ENCODE measurements at places on chromosomes 5 and 9.

- DNase-seq: no peak
Observed at GRCh38 chr5:95668216-95668615, 14.6 kb downstream of the SPATA9 start.

DNA sequence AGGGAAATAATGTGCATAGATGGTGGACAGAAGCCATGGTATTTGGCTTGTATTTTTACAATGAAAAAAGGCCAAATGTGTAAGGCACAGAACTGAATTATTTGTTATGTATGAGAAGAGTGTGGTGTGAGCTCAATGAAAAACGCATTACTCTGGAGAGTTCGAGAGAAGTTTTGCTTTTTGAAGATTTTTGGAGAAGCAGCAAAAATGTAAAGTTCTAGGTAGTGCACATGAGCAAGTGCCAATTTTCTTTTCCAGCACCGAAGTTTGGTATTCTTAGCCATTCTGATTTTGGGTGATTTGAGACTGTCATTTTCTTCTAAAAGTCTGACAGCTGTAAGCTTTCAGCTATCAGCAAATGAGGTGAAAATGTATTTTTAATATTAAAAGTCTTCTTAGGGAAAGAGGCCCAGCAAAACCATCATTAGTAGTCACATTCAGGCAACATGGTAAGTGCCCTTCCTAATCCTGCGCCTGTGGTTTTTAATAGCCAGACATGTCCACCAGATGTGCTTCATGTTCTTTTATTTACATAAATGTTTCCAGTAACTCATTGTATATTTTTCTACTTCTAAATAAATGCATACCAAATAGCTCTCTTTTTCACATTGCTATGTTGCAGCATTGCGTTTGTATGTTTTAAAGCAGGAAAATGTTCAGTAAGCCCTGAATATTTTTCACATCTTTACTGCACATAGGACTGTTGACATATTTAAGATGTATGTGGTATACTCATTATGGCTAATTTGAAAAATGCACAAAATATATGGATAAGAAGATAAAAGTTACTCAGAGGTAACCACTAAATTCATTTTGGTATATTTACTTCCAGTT is 50.4 kb downstream of the RASGRF2 start:
- no peak for DNase-seq

GRCh38 chr5:98755406-98755805 is 18.1 kb upstream of the RGMB start:
- DNase-seq: no peak

GRCh38 chr5:71587766-71588532 is 809 bp downstream of the MCCC2 start:
- DNase-seq: no peak

DNA sequence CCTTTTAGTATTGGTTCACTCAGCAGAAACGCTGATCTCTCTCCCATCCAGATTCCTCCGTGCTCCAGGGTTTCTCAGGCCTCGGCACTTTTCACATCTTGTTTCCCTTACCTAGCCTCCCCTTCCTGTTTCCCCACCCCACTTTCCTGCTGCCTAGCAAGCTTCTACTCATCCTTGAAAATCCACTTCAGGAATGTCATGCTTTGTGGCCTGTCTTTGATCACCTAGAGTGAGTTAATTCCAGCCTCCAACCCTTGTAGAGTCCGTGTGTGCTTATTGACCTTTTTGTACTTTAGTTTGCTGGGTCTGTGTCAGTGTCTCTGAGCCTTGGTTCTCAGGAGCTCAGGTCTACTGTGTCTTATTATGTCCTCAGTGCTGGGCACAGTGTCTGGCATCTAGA is 116.6 kb downstream of the AOPEP start:
- DNase-seq: no peak

GRCh38 chr9:110327716-110328115 is 9.9 kb downstream of the TXNDC8 start:
- no peak for DNase-seq

- DNase-seq: no peak
Observed at GRCh38 chr9:84949971-84950370, 280.4 kb downstream of the NTRK2 start.

- DNase-seq: peak; percentile 42
Observed at GRCh38 chr9:35616681-35617459, 1.3 kb downstream of the CD72 start.

- no peak for DNase-seq
Observed at GRCh38 chr5:77374686-77375085, 117.4 kb downstream of the WDR41 start.

GRCh38 chr5:41539454-41539853 is 29.1 kb upstream of the PLCXD3 start:
- DNase-seq: no peak

- no peak for DNase-seq
Observed at GRCh38 chr5:88716101-88716500, 166.9 kb downstream of the MEF2C start.

- DNase-seq: no peak
Observed at GRCh38 chr5:39478863-39479262, 54.1 kb upstream of the DAB2 start.

DNA sequence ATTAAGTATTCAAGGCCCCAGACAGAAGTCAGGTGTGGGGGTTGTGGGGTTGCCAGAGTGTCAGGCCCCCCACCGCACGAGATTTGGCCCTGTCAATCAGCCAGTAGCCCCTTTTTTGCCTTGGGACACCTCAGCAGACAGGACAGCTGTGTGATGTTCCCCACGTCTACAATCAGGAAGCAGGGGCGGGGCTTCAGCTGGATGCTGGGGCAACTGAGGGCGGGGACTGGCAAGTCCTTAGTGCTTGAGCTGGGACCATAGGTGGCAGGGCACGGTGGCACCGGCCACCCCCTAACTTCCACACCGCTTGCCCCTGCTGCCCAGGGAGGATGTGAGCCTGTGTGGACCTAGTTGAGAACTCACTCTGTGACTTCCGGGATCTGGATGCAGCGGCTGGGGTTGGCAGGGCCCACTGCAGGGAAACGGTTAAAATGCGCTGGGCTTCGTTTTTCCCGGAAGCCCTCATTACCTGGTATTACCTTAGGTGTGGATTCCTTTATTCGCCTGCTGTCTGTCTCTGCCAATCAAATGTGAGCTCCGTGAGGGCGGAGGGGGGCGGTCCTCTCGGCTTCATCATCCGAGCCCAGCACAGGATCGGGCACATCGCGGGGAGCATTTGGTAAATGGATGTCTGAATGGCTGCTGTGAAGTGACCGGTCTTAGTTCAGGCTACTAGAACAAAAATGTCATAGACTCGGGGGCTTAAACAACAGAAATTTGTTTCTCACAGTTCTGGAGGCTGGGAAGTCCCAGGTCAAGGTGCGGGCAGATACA is 7.5 kb upstream of the GTF3C5 start:
- no peak for DNase-seq

- DNase-seq: no peak
Observed at GRCh38 chr9:100070104-100071041, 28.4 kb downstream of the ERP44 start.

DNA sequence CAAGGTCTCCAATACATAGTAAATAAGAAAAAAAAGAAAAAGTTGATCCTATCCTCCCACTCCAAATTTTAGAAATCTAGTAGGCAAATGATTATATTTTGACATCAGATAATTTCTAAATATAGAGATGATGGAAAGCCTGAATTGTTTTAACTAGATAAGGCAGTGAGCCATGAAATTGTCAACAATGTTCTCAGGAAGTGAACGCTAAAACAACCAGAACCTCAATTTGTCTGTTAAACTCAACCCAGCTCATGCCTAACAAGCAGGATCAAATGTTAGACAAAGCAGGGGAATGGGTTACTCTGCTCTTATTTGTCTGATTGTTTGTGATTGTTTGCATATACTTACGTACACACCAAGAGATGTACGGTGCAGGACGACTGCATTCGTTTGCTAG is 49.2 kb downstream of the ESM1 start:
- no peak for DNase-seq

DNA sequence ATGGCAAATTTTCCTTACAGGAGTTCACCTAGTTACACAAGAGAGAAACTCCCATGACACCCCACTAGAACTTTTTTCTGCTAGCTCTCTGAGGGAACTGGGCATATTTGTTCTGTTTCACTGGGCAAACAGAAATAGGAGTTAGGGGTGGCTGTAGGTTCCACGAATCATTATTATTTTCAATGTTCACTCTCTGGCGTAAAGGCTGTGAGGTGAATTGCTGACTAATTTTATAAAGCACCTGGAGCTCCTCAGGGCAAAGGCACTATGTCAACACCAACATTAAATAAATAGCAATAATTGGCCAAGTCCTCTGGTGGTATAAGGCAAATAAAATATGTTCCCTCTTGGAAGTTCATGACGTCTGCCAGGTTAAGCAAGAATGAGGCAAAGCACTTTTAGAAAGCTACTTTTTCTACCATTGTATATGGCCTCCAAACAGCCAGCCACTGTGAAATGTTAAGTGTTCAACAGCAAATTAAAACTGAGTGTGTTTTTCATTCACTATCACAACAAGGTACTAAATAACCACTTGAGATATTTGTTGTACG is 344.6 kb downstream of the PDE4D start:
- DNase-seq: no peak

DNA sequence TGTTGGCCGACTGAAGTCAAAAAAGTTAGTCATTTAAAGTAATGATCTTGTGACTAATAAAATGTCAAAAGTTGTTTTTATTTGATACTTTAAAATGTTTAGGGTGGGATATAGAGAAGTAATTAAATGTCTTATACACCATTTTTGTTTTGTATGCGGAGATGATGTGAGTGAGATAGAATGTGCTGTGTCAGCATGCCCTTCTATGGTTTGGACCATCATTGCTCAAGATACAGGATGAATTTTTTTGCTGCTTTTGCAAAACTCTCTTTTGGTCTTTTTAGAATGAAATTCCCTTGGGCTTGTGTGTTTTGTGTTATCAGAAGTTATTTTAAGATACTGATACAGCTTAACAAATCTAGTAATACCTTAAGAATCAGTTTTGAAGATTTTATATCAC is 12.5 kb downstream of the SRFBP1 start:
- no peak for DNase-seq

- DNase-seq: no peak
Observed at GRCh38 chr9:73810585-73811215, 659.0 kb downstream of the ANXA1 start.

DNA sequence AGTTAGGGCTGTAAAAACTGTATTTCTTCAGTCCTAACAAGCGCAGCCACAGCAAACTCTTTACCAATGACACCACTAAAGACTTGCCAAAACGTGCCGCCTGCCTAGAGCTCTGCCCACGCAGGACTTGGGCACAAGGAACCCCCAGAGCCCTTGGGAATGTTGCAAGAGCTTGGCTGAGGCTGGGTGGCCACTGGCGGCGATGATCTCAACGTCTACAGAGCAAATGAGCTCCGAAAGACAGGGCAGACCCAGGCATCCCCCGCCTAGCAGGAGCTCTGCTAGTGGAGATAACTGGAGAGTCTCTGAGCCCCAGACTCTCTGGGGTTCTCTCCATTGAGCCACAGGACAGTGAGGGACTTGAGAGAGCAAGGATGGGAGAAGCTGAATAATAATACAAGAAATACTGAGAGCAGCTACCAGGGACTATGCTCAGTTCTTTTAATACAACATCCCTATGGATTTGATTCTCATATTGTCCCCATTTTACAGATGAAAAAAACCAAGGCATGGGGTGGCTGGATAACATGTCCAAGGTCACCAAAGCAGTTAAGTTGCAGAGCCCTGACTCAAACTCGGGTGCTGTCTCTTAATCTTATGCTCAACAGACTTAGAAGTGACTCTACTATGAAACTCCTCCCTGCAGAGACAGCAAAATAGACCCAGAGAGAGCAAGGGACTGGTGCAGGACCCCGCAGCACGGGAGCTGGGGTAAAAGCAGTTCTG is 32.5 kb downstream of the SHB start:
- DNase-seq: no peak
